ENCODE measurements at places on chromosomes 2 and 18.

DNA sequence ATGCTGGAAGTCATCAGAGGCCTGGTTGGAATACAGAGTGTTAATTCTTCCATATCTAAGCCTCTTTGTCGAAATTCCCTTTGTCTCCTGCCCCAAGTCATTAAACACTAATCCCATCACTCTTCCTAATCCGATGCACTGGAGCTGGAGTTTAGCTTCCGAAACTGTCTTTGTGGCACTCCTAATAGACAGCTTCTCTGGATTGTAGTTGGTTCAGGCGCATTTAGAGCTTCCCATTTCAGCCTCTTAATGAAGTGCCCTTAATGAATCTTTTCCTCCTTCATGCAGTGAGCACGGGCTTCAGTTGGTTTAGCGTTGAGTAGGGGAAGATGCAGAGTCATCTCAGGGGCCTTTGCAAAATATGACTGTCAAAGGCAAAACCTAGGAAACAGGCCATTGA, 72.2 kb upstream of the MEIS1 start:
- H3K4me3 ChIP-seq = no peak overlapping the region
- no peak for DNase-seq
- H3K27ac ChIP-seq = no peak overlapping the region

- H3K27ac ChIP-seq = no peak overlapping the region
- H3K27me3 ChIP-seq = no peaks in the 10 kb centered on the region
- no peak overlapping the region for H3K4me3 ChIP-seq
- no peak for DNase-seq
Observed at GRCh38 chr2:25992556-25992955, 10.3 kb upstream of the KIF3C start.

DNA sequence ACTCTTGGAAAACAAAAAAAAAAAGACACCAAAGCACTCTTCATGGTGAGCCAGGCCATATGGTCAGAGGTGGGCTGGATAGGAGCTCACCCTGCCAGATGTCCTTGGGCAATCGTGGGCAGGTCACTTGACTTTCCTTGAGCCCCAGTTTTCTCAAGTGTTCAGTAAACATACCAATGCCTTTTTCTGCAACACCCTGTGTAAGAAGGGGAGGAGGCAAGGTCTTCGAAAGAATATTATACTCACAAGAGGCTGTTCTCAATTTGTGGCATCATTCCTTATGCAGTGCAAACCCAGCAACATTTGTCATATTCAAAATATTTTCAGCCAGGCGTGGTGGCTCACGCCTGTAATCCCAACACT, 22.9 kb upstream of the TMEM87B start:
- peak overlapping the region; percentile 38 for H3K4me3 ChIP-seq
- H3K27me3 ChIP-seq = no peaks in the 10 kb centered on the region
- peak overlapping the region; percentile 57 for H3K27ac ChIP-seq
- no peaks in the 10 kb centered on the region for H3K36me3 ChIP-seq
- no peak for DNase-seq

DNA sequence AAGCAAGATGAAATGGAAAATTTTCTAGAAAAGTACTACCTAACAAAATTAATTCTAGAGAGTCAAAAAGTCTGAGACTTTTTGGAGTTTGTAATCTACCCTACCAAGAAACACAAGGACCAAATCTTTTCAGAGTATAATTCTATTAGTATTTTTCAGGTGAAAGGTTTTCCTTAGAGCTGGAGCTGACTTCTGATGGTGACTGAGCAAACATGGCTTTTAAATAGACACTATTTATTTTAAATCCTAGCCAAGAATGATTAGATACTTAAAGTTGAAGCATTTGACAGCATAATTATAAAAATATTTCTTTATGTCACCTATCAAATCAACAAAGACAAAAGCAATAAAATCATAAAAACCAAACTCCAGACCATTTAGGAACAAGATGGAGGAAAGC, 26.6 kb downstream of the ZC3H6 start:
- H3K4me3 ChIP-seq = no peak overlapping the region
- no peaks in the 10 kb centered on the region for H3K36me3 ChIP-seq
- DNase-seq = no peak
- H3K27me3 ChIP-seq = no peaks in the 10 kb centered on the region
- H3K4me1 ChIP-seq = peaks cover 55% of the 10 kb centered on the region

DNA sequence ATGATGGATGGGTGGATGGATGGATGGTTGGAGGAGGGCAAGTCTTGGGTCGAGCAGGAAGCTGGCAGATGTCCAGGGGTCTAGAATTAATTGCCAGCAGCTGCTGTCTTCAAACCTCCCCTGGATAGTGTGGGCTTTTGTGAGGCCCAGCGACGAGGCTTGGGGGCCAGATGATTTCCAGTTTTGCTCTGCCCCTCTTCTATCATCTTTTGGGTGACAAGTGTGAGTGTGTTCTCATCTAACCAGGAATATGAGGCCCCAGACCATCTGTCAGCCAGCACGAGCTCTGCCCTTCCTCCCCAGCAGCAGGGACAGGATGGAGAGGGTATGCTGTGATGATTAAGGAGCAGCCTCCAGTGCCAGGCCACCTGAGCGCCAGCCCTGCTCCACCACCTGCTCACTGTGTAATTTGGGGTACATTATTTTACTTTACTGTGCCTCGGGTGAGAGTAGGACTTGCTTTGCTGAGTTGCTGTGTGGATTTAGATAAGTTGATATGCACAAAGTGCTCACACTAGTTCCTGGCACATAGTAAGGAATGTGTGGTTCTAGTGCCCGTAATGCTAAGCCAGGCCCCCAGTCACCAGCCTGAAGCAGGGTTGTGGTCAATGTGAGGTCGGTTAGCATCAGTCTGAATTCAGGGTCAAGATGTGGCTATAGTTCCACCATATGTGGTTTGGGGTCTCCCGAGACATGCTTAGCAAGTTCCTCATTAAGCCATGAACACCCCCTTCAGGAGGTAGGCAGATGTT, 251.1 kb downstream of the CYP26B1 start:
- DNase-seq = no peak
- no peaks in the 10 kb centered on the region for H3K4me1 ChIP-seq
- no peak overlapping the region for H3K4me3 ChIP-seq
- H3K27me3 ChIP-seq = no peaks in the 10 kb centered on the region
- H3K27ac ChIP-seq = no peak overlapping the region

Measured in thoracic aorta (tissue), 2 donors.